ENCODE measurements at places on chromosomes 16 and 17. TPM values are rescaled to one million over a fixed set of nuclear protein-coding genes. Genes with fewer than 3 reads are reported as not detected.

- H3K4me3 ChIP-seq = no peak overlapping the region
- DNase-seq = no peak
- no peak overlapping the region for H3K27ac ChIP-seq
- no peaks in the 10 kb centered on the region for H3K27me3 ChIP-seq
Measured at GRCh38 chr16:9820476-9821246, 361.6 kb downstream of the GRIN2A start.

DNA sequence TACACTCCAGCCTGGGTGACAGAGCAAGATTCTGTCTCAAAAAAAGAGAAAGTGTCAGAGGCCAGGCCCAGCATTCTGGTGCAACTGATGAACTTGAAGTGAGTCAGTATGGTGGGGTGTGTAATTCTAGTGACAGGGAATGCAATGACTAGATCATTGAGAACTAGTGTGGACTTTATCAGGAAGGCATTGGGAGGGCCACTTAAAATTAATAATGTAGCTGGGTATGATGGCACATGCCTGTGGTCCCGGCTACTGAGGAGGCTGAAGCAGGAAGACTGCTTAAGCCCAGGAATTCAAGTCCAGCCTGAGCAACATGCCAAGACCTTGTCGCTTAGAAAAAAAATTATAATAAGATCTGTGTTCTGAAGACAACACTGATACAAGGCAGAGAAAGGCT, 90.8 kb downstream of the STX8 start:
- H3K4me1 ChIP-seq = no peaks in the 10 kb centered on the region
- peaks cover 3% of the 10 kb centered on the region for H3K36me3 ChIP-seq
- H3K27ac ChIP-seq = no peak overlapping the region
- H3K4me3 ChIP-seq = no peak overlapping the region

- no peak for DNase-seq
- H3K36me3 ChIP-seq = no peaks in the 10 kb centered on the region
- peaks cover 24% of the 10 kb centered on the region for H3K4me1 ChIP-seq
Measured at GRCh38 chr17:82348866-82349265, 10.2 kb upstream of the TEX19 start.

- no peaks in the 10 kb centered on the region for H3K4me1 ChIP-seq
- no peak overlapping the region for H3K4me3 ChIP-seq
- no peaks in the 10 kb centered on the region for H3K36me3 ChIP-seq
- no peaks in the 10 kb centered on the region for H3K27me3 ChIP-seq
Measured at GRCh38 chr17:57766318-57766943, 21.3 kb upstream of the CCDC182 start.

GRCh38 chr16:29674188-29674587, 4.8 kb upstream of the QPRT start:
- H3K4me3 ChIP-seq = no peak overlapping the region
- no peak overlapping the region for H3K27ac ChIP-seq
- no peak for DNase-seq
- H3K27me3 ChIP-seq = no peaks in the 10 kb centered on the region

HES7 gene
- not detected for total RNA-seq

- H3K4me1 ChIP-seq = no peaks in the 10 kb centered on the region
- H3K4me3 ChIP-seq = no peak overlapping the region
- no peak overlapping the region for H3K27ac ChIP-seq
- H3K27me3 ChIP-seq = no peaks in the 10 kb centered on the region
- no peak for DNase-seq
- no peaks in the 10 kb centered on the region for H3K36me3 ChIP-seq
Measured at GRCh38 chr16:5381481-5381880, 283.9 kb upstream of the EEF2KMT start.

- peak overlapping the region; percentile 64 for H3K4me3 ChIP-seq
- H3K27me3 ChIP-seq = no peaks in the 10 kb centered on the region
- H3K36me3 ChIP-seq = no peaks in the 10 kb centered on the region
- H3K4me1 ChIP-seq = peaks cover 63% of the 10 kb centered on the region
Measured at GRCh38 chr16:71896764-71897368, 1.5 kb downstream of the IST1 start.

MT1H gene
- not detected for total RNA-seq

Data from spleen (tissue), 13 donors.